Fibroblast of skin of scalp (primary cell): ENCODE measurements at places on chromosomes 3 and 15.

DNA sequence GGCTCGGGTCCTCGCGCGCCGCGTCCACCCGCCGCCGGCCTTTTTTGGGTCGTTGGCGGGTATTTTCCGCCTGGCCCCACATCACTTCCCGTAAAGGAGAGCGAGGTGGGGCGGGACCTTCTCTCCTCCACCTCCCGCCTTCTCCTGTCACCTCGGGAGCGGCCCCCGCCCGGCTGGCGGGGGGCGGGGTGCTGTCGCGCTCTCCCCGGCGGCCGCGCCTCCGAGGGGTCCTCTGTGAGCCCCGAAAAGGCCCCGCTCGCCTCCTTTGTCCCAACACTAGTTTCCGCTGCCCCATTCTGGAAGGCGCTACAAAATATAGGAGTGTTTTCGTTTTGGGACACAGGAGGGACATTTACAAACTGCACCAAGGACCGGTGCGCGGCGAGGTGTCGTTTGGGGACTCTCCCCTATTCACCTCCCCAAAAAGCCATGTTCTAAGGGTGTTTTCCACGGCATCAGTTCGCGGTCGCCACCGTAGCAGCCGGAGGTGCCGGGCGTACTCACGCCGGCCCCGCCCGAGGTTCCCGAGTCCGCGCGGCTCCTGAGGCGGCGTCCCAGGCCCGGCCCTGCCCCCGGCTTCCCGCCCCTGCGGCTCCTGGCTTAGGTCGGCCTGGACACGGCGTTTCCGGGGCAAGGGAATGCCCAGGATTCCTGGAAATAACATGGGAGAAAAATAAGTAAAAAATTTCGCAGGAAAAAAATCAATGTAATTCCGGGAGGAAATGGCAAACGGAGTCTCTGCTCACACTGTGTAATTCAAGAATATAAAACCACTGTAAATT lies at the start of gene RAB27A:
TSS of gene RAB27A (minus strand) at position 68 of the 782 bp plus-strand sequence. CDS start 54,879 bp downstream, outside the sequence.
- peak; percentile 64 for DNase-seq

- DNase-seq: no peak
These were observed 31.6 kb upstream of the PCSK6 start for GRCh38 chr15:101521069-101521468.

DNA sequence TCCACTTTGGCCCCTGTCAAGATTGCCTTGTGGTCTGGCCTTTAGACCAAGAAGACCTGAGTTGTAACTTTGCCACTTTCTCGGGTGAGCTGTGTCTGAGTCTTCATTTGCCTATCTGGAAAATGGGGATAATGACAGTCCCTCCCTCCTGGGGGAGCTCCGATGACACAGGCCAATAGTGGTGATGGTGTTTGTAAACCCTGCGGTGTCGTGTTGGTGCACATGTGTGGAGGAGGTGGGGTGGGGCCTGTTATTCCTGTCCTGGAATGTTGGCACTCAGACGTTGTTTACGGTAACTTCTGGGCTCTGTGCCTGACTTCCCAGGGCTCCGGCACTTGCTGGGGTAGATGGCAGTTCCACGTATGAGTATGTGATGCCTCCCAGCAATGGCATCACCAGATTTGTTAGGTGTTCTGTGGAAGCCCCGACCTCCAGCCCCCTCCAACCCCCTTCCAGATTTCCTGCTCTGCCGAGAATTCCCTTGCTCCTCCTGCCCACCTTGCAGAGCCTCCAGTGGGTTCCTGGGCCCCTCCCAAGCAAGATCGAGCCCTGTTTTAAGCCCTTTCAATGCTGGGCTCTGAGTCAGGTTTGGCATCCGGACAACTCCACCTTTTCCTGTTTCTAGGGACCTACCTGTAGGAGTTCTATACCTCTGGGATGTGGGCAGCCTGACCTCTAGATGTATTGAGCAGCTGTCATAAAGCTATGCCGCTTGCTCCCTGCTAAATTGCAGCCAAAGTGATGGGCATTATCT lies 31.4 kb downstream of the HRH1 start:
- peak; percentile 92 for DNase-seq

- no peak for DNase-seq
These were observed 65.6 kb upstream of the PRICKLE2 start for GRCh38 chr3:64290864-64291263.

DNA sequence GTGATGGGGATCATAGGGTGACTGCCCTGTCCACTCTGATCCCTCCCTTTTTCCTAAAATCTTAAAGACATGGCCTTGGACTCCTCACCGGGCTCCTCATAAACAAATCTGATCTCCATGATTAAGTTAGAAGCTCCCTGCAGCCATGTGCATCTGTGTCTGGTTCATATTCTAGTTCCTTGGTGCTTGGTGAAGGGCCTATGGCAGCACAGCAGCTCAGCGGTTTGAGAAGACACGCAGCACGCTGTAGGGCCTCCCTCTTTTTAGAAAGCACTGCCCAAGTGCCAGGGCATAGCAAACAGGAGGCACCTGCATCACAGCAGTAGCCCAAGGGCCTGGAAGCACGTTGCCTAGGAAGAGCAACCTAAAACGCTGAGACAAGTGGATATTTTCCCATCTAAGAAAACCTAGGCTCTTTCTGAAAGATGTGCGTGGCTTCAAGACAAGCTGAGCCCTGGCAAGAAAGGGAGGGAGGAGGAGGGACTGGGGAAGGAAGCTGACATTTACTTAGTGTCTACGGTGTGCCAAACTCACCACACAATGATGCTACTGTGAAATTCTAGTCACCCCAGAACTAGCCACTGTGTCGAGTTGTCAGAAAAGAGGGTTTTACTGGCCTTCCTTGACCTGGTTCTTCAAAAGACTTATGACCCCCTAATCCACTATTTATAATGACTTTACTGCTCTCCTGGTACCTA lies 14.9 kb upstream of the ULK3 start:
- no peak for DNase-seq

DNA sequence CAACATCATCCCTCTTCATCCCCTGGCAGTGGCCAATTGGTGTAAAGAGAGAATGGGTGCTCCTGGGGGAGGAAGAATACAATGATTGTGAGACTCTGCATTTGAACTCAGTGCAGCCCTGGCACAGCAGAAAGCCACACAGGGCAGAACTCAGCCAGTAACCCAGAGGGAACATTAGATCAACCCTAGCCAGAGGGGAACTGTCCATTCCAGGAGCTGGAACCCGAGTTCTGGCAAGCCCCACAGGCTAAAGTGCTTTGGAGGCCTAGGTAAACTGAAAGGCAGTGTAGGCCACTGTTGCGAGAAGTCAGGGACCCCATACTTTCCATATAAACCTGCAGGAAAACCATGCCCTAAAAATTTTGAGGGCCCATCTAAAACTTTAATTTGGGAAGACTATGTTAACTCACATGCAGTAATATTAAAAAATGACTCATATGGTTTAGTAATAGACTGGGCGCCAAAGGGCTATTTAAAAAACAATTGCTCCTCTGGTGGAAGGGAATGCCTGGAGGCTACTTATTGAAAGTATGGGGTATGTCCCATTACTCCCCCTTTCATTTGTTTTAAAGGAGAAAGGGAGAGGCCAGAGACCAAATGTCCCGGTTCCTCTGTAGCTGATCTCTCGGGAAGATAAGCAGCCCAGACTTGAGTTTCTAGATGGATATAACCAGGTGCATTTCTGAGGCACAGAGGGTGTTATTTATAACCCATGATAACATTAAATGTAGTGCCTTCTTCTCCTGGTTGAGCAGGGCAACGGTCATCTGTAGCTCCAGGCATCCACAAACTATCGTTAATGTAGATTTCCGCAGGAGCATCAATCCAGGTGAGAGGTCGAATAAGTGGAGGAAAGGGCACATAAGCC lies 5.8 kb upstream of the RAD51 start:
- no peak for DNase-seq

GRCh38 chr3:105853801-105854432 lies 14.9 kb downstream of the CBLB start:
- no peak for DNase-seq

- DNase-seq: no peak
These were observed 148.3 kb downstream of the FOXB1 start for GRCh38 chr15:60152386-60152785.

DNA sequence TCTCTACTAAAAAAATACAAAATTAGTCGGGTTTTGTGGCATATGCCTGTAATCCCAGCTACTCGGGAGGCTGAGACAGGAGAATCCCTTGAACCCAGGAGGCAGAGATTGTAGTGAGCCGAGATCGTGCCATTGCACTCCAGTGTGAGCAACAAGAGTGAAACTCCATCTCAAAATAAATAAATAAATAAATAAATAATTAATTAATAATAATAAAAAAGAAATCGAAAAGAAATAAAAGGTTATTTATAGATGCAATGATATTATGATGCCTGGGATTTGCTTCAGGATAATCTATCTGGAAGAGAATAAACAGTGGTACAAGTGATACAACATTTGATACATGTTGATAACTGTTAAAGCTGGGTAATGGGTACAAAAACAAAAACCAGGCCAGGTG lies 58.6 kb downstream of the SOX2 start:
- DNase-seq: no peak

- no peak for DNase-seq
These were observed 90.8 kb downstream of the OXNAD1 start for GRCh38 chr3:16355828-16356227.

GRCh38 chr3:73568371-73568862 lies 56.3 kb downstream of the PDZRN3 start:
- DNase-seq: no peak

- no peak for DNase-seq
These were observed 379.3 kb downstream of the MAGI1 start for GRCh38 chr3:65659396-65659795.

DNA sequence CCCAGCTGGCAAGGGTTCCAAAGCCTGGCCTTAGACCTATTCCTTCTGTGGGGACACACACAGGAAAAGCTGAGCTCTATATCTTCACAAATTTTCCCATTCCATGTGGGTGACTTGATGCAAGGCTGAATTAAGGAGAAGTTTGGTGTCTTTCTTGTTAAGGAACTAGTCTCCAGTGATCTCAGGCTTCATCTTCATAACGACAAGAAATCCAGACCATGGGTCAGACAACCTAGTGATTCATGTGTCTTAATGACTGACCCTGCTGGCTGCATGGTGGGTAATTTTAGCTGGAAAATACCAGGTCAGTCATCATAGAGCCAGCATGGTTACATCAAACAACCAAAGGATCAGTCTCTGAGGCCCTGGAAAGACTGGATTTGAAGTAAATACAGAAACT lies 112.7 kb upstream of the SLC4A7 start:
- peak; percentile 23 for DNase-seq

GRCh38 chr15:48578965-48579364 lies 66.5 kb downstream of the FBN1 start:
- no peak for DNase-seq
